HFFc6 (cell line): ENCODE measurements at places on chromosomes 5 and 9.
A peak's percentile ranks its signal among the peaks of the same experiment; 100 is the strongest.

DNA sequence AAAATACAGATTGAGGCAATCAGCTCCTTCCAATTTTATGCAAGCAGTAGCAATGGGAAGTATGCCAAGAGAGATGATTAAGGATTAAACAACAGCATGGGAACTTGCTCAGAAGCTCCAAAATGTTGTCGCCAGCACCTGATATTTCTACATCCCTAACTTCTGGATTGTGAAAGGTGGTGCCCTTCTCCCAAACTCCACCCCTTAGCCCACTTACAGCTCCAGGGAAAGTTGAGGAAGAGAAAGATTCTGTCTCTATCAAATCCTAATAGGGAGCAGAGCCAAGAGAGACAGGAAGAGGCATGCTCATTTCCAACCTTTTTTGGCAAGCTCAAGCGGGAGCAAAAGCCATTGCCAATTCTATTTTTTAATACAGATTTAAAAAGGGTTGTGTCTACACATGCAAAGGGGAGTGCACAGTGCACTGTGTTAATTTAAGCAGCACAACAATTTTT is 92.4 kb upstream of the NR3C1 start:
- DNase-seq: peak; percentile 58

GRCh38 chr9:109604781-109605180 is 106.7 kb upstream of the PTPN3 start:
- no peak for DNase-seq

GRCh38 chr9:121261107-121261460 is 6.9 kb upstream of the GSN start:
- DNase-seq: no peak

DNA sequence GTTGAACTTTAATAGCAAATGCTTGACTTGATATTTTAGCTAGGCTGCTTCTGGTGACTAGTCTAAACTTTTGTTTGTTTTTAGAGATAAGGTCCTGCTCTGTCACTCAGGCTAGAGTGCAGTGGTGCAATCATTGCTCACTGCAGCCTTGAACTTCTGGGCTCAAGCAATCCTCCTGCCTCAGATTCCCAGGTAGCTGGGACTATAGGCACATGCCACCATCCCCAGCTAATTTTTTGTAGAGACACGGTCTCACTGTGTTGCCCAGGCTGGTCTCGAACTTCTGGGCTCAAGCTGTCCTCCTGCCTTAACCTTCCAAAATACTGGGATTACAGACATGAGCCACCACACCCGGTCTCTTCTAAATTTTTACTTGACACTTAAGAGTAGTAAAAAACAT is 20.7 kb downstream of the CDC37L1 start:
- no peak for DNase-seq
